Vagina (tissue), 2 donors: ENCODE measurements at places on chromosomes 3 and 15.

GRCh38 chr15:59532770-59533379, 78.7 kb upstream of the GCNT3 start:
- no peak for DNase-seq

DNA sequence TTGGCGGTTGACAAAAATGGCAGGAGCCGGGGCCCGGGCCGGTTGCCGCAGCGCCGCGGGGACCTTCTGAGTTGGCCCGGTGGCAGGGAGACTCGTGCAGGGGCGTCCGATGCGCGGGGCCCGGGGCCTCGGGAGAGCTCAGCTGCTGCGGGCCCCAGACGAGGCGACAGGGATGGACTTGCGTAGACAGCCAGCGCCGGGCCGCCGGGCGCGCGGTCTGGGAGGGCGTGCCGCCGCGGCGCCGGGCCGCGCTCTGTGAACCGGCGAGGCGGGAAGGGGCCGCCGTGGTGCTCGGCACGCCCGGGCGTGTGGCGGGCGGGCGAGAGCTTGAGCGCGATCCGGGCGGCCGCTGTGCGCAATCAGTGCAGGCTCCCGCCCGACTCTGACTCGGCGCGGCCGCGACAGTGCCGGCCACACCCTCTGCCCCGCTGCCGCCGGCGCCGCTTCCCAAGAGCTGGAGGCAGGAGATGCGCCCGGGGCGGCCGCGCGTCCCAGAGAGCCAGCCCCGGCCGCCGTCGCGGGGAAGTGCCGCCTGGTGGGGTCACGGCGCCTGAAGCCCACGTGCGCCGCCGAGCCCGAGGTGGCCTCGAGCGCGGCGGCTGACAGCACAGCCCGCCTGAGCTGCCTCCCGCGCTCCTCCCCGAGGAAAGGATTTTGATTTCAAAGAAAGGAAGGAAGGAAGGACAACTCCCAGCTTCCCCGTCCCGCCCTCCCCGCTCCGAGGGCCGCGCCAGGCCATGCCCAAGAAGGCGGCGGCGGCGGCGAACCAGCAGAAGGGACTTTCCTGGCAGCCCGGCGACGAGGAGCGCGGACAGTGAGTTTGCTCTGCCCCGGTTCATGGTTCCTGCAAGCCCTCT, 657 bp downstream of the TLNRD1 start:
- no peak for DNase-seq

GRCh38 chr3:50297896-50298725, 1.1 kb downstream of the HYAL3 start:
- DNase-seq, result no peak

GRCh38 chr3:34106879-34107278, 308.4 kb downstream of the PDCD6IP start:
- DNase-seq, result no peak

GRCh38 chr15:71752128-71752527, 58.2 kb upstream of the NR2E3 start:
- no peak for DNase-seq

GRCh38 chr15:62592920-62593319, 427.8 kb upstream of the C2CD4B start:
- DNase-seq, result no peak

- DNase-seq, result no peak
Observed at GRCh38 chr3:151976211-151977050, 103.0 kb downstream of the SUCNR1 start.

DNA sequence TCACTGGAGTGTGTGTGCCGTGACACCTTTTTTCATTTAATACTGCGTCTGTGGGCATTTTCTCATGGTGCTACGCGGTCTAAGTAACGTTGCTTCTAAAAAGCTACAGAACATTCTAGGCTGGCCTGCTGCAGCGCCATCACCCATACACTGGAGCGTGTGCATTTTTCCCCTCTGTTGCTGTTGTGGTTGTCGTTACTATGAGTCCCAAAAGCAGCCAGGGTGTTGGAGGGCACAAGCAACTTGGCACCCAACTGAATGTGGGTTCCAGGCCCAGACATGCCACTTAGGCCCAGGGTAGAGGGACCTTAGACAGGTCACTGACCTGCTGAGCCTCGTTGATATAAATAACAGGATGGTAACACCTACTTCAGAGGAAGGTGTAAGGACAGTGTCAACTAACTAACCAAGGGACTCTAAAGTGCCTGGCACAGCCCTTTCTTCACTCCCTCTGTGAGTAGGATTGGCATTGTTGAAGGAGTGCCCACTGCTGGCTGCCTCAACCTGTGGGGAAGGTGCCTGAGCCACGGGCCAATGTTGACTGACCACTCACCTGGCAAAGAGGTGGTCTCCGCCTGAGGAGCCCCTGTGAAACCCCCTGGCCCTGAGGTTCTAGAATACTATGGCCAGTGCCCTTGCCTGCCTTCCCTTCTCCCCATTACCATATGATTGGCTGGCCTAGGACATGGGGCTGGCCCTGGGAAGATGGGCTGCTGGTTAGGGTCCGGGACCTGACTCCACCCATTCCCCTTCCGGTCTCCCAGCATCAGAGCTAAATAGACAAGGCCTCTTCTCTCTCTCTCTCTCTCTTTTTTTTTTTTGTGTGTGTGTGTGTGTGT, 3.5 kb downstream of the CSK start:
- no peak for DNase-seq

DNA sequence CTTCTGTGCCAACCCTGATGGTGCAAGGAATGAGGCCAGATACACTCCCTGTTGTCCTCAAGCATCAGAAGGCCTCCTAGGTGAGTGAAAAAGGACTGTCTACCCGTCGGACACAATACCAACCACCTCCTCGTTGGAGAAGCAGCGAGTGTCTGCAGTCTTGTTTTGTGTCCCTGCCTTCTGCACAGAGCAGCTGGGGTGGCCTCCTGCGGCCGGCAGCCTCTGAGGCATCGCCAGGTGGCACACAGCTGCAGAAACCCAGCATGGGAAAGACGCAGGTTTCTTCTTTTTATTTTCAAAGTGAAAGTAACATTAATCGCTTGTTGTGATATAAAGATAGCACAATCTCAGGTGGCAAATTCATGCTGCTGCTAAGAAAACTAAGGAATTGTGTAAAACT, 509.9 kb downstream of the OCA2 start:
- no peak for DNase-seq

GRCh38 chr15:72850833-72851232, 67.3 kb upstream of the ADPGK start:
- no peak for DNase-seq

GRCh38 chr3:24344784-24345439, 149.7 kb downstream of the THRB start:
- no peak for DNase-seq

DNA sequence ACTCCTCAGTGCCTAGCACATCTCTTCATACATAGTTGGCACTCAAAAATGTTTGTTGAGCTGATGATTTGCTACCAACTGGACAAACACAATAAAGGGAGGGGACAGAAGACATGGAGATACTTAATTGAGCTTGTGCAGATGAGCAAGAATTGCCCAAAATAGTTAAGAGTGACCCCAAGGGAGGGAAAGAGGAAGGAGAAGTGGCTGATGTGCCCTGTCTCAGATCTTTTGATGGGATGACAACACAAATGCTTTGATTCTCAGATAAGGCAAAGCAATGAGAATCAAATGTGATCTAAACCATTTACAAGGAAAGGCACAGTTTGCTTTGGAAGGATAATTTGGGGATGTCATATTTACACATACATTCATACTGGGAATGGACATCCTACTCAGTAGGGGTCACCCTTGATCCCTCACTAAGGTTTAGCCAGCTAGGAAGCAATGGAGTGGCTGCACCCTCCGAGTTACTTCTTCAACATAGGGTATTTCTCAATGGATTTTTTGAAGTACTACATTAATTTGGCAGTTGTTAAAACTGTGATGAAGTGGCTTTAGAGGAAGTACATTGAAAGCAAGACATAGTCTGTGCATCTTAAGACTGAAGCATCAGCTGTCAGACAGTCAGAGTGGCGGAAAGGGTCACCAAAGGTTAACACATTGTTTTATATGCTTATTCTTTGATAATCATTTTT, 21.9 kb upstream of the SSR3 start:
- no peak for DNase-seq

DNA sequence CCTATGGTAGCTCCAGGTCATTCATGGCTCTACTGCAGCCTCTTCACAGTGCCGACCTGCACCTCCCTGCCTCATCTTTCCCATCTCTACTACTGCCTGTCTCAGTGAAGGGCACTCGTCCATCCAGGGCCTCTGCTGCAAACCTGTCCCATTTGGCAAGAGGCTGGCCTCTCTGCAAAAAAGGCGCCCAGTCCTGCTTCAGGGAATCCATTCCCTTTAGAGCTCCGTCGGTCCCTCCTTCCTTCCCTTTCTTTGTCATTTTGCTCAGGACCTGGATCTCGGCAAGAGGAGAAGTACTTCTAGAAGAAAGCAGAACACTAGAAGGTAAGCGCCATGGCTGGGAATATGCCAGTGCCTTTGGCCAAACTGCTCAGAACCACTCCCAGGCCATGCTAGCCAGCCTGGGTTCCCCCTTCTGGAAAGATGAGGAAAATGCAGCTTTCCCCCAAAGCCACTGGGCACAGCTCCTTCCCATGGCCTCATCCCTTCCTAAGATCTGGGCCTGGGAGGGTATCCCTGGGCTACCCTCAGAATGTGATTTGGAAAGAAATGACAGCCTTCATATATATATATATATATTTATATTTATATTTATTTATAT, 6.4 kb upstream of the ISL2 start:
- DNase-seq, result no peak

- no peak for DNase-seq
Observed at GRCh38 chr15:65612949-65613744, 2.2 kb upstream of the INTS14 start.

GRCh38 chr15:31752065-31752762, 278.1 kb upstream of the CHRNA7 start:
- no peak for DNase-seq

DNA sequence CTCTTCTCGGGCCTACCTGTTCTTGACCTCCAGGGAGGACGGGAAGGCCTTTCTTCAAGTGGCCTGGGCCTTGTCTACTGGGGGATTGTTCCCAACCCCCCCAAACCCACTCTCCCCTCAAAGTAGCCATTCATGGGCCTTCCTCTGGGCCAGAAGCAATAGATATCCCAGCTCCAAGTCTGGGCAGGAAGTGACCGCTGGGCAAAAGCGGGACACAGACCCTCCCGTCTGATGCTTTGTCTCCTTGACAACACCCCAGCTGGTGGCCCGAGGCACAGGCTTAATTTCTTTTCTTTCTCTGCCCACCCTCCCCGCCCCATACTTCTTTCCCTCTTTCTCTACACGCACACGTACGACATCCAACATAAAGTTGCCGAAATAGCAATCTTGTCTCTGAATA, 41.4 kb upstream of the FEZF2 start:
- no peak for DNase-seq

DNA sequence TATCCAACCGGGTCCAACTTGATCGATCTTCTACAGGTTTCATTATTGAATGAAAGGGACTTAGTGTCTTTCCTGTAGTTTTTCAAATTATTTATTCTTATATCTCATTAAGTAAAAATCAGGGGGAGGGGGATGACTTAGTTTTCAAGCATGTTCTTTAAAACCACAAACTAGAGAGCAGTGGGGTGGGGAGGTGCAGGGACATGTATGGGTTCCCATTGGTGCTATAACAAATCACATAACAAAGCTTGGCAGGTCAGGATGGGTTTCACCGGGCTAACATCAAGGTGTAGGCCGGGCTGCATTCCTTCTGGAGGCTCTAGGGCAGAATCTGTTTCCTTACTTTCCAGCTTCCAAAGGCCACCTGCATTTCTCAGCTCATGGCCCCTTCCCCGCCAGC, 32.7 kb downstream of the CCNL1 start:
- DNase-seq, result no peak

- no peak for DNase-seq
Observed at GRCh38 chr3:88957711-88958439, 149.5 kb upstream of the EPHA3 start.

DNA sequence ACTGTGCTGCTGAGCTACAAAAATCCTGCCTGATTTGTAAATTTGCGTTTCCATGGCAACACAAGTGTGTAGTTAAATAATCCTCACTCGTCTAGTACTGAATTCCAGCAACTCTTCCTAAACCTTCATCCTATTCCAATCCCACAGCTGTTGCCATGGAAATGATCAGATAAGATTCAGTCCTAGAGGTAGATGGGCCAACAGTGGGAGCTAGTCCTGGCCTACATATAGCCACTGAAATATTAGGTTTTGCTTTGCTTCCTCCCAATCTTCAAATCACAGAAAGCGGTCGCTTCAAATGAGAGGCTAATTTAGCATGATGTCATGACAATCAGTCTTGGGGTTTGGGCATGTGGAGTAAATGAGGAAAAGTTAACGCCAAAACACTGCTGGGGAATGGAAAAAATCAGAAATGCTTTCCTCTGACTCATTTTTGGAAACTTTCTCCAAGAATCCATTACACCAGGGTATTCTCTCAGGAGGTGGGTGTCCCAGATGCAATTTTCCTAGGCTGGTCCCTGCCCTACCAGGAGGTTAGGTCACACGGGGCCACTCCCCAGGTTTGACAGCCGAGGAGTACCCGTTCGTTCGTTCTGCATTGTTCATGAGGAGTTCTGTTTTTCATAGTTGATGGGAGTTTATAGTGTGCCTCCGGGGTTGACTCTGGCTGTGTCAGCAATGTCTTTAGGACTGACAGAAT, 159.2 kb upstream of the SLCO3A1 start:
- DNase-seq, result no peak

GRCh38 chr15:40246496-40247280, 7.8 kb downstream of the PAK6 start:
- no peak for DNase-seq

GRCh38 chr3:136249593-136249992, 547 bp upstream of the PCCB start:
- no peak for DNase-seq

DNA sequence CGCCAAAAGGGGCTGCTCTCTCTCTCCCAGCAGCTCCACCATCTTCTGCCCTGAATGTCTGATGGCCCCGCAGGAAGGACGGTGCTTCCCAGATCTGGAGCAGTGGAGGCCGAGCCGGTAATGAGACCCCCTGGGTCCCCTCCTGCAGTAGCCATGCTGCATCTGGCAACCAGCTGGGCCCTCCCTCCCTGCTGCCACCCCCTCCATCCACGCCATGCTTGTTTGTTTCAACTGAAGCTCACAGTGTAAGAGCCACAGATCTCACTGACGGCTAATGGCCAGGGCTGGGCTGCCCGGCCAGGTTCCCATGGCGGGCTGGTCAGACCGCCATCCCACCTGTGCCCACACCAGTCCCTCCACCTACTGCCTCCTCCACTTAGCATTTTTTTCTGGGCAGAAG, 260.8 kb downstream of the UACA start:
- DNase-seq, result no peak

DNA sequence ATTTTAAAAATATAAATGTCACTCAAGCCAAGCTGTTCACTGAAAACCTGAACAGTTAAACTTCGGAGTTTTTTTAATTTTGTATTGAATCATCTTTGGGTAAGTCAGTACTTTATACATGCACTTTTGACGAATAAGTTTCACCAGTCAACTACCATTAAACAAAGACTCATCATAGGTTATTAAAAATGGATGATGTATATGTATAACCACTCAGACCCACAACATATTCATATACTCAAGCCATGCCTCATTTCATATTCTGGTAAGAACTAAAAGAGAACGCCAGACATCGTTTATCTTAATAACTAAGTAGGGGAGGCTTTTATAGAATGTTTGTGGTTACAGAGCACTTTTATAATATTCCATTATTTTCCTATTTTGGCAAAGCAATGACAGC, 18.3 kb downstream of the MSL2 start:
- DNase-seq, result no peak
